ENCODE measurements at places on chromosomes 1 and 21. TPM values are rescaled to one million over a fixed set of nuclear protein-coding genes. Genes with fewer than 3 reads are reported as not detected.
A peak's percentile ranks its signal among the peaks of the same experiment; 100 is the strongest.

PRAMEF25 gene
- total RNA-seq: 0.14 TPM

DNA sequence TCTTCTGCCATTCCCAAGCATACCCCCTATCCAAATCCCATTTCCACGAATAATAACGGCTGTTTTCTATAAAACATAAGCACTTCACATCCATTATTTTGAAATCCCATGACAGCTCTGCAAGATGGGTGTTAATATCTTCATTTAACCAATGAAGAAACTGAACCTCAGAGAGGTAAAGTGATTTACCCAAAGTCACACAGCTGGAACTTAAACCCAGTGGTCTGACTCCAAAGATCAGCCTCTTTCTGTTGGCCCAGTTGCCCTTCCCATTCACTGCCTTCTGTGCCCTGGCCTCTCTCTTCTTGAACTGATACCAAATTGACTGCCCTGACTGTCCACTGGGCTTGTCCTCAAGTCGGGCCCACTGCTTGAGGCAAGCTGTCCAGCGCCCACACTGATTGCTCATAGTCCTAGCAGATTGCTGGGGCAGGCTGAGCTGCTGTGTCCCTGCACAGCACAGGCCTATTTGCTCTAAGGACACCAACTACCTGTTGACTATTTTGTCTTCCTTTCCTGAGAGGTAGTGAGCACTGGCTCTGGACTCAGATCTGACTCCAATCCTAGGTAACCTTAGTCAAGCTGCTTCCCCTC lies 19.3 kb downstream of the TAL1 start:
- no peak for DNase-seq

FTCD gene
- 2.0 TPM for total RNA-seq

CTSK gene
- 3.9 TPM for total RNA-seq

DNA sequence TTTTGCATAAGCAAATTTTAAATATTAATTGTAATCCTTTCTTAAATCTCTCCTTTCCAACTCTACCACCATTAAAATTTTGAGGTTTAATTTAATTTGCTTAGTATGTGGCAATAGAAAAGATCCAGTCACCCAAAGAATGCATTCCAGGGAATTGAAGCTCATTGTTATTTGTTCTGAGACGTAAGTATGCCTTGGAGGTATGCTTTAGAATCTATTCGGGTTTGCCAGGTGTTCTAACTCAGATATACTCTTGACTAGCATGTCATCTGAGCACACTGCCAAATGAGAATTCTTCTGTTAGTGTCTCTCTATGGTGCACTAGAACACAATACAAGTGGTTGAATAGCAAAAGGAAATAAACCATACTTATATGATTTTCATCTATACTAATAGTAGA lies 813.6 kb upstream of the ADGRL2 start:
- DNase-seq: peak; percentile 1

DNA sequence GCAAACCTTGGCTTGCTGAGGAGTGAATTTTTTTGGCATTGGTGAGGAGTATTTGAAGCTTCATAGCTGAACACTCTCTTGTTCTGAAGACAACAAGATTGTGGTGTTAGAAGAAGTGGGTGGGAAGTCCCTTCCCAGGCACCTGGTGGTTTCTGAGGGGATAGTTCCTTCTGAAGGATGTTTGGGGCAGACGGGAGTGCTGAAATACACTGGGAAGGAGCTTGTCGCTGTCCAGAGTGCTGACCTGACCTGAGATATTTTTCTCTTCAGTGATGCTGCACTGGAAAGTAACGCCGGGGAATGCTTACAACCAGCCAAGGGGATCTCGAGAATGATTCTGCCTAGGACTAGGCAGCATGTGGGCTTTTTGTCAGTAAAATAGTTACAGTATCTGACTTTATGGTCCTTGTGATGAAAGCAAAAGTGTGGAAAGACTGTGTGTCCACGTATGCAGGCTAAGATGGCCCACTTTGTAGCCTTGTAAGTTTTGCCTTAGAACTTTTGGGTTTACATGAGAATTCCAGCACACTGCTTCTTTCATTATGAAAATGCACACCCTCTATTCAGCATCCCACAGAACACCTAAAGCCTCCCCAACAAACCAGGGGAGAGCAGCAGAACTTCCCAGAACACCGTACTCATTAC lies 33.1 kb upstream of the NFASC start:
- peak; percentile 51 for DNase-seq

CACNA1S gene
- total RNA-seq: not detected

OLIG2 gene
- total RNA-seq: 2.5 TPM

SPRR2F gene
- total RNA-seq: not detected

- DNase-seq: no peak
Measured at GRCh38 chr1:117656202-117656641, 50.4 kb downstream of the TENT5C start.
